ENCODE measurements at places on chromosomes 7 and 10.

GRCh38 chr7:106260136-106260561 lies 24.6 kb downstream of the NAMPT start:
- no peak for DNase-seq

DNA sequence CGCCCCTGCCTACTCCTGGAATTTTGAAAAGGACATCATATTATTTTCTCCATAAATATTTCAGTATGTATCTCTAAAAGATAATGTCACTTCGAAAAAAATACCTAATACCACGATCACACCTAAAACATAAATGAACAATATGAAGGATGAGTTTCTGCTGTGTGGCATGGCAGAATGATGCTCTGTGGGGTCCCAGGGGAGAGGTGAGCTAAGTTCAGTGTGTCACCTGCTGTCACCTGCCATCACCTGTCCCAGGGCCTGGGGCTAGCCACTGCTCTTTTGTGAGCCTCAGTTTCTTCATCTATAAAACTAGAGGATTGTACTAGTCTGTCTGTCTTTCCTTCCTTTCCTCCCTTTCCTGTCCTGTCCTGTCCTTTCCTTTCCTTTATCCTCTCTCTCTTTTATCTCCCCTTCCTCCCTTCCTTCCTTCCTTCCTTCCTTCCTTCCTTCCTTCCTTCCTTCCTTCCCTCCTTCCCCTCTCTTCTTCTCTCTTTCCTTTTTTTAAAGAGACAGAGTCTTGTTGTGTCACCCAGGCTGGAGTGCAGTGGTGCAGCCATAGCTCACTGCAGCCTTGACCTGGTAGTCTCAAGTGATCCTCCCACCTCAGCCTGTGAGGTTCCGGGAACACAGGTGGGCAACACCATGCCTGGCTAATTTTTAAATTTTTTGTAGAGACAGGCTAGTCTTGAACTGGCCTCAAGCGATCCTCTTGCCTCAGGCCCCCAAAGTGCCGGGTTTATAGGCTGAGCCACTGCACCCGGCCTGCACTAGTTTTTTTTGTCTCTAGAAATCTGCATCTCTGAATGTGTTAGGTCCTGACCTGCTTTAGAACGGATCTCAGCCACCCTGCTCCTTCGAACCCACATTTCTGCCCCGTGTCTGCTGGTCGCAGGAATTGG lies 43.1 kb downstream of the CUX1 start:
- DNase-seq = no peak

DNA sequence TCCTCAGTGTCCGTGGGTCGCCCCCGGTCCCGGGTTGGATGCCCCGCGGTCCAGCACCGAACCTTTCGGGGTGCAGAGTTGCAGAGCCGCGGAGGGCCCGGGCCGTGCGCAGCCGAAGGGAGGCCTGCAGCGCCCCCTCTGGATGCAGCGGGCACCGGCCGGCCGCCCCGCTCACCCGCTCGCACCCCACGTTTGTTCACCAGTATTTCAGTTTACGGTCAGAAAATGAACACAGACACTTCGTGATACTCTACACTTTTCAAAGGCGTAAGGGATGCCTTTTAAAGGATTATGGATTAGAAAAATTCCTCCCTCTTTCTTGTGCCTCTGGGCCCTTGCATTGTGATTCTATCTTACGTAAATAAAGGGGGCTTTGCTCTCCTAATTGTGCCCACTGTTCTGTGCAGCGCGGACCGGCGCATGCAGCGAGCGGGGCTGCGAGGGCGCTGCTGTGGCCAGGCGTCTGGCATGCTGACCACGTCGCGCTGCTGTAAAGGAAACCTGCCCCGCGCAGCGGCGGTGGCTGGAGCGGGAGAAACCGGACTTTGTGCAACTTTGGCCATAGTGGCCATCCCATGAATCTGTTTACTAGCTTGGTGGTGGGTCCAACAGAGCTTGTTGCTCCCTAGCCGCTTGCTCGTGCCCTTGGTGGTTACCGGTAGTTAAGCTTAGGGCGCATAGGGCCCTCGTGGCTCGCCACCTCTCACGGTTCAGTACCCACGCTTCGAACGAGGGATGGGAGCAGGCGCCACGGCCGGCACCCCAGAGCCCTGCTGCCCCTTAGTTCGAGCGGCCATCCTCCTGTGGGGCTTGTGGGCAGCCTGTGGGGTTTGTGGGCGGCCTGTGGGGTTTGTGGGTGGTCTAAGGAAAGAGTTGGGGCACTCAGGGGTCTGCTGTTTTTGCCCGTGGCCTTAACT lies 739 bp upstream of the MEST start:
- DNase-seq = no peak

GRCh38 chr7:72493850-72494661 lies 81.9 kb upstream of the CALN1 start:
- DNase-seq = peak; percentile 62
